ENCODE measurements at places on chromosomes 5 and 9.

GRCh38 chr5:23013395-23013998, 160.4 kb upstream of the CDH12 start:
- DNase-seq, result no peak

GRCh38 chr9:130934246-130934645, 4.8 kb downstream of the FIBCD1 start:
- no peak for DNase-seq

DNA sequence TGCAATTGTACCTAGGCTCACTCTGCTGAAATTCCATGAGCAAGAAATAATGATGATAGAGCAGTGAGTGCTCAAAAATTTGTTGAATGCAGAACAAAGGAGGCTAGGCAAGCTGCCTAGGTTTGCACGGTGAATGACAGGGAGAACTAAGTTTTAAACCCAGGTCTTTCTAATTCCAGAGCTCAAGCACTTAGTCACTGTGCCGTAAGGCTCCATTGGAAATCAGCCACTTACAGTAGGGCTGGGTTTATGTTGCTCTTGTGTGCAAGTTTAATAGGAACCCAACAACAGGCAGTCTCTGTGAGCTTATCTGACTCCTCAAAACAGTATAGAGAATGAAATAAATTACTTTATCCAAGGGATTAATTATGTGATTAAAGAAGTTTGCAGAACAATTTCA, 147.0 kb downstream of the CSNK1G3 start:
- no peak for DNase-seq

DNA sequence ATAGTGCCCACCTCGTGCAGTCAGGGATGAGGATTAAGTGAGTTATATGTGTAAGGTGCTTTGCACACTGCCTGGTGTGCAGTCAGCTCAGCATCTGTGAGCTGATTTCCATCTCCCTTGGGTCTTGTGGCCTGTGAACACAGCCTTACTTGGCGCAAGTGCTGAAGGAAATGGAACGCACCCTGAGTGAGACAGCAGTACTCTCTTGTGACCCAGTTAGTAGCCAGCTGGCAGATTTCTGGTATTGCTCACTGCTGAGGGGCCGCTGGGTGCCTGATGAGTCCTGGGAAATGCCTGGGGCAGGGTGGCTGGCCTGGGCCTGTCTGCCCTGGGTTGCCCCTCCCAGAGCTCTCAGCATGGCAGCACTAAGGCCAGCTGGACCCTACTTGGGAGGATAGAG, 90.9 kb upstream of the BOD1 start:
- DNase-seq, result no peak

- no peak for DNase-seq
Observed at GRCh38 chr5:135396459-135397055, 2.5 kb downstream of the MACROH2A1 start.

DNA sequence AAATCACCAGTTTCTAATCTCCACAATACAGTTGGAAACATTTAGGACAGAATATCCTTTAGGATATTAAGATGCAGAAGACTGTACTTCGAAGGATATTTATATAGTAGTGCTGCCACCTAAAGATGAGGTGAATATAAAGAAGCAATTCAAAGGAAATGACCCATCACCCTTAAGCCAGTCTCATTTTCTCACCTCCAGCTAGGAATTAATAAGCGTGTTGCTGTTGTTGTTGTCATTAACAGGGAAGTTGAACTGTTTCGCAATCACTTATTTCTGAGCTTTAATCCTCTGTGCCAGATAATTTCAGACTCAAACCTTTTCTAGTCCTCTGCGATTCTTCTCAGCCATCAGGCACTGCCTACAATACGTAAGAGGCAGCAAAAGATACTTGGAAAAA, 7.8 kb upstream of the PURA start:
- DNase-seq, result no peak

- DNase-seq, result no peak
Observed at GRCh38 chr9:90290716-90291485, 351.7 kb downstream of the DIRAS2 start.

- DNase-seq, result no peak
Observed at GRCh38 chr5:143328589-143329220, 74.8 kb downstream of the NR3C1 start.

DNA sequence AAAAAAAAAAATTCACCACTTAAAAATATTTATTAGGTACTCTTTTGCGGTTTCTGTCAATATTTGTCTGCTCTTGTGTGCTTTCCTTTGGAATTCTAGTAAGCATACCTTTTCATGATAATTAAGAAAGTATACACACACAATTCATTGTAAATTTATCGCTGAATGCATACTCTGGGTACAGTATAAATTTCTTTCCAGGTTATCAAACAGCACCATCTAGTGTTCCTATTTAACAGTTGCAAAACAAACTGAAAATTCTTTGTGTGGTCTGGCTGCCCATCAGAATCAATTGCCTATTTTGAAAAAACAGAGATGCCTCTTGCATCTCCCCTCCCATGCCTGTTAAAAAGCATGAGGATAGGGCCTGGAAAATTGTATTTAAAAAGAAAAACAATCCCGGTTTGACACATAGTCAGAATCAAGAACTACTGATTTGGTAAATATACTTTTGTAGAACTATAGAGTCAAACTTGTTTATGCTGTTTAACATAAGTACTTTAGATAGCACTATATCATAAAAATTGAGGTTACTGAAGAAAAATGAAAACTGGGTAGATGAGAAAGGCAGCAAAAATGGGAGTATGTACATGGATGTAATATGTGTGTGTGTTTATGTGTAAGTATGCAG, 16.2 kb downstream of the PGGT1B start:
- no peak for DNase-seq

DNA sequence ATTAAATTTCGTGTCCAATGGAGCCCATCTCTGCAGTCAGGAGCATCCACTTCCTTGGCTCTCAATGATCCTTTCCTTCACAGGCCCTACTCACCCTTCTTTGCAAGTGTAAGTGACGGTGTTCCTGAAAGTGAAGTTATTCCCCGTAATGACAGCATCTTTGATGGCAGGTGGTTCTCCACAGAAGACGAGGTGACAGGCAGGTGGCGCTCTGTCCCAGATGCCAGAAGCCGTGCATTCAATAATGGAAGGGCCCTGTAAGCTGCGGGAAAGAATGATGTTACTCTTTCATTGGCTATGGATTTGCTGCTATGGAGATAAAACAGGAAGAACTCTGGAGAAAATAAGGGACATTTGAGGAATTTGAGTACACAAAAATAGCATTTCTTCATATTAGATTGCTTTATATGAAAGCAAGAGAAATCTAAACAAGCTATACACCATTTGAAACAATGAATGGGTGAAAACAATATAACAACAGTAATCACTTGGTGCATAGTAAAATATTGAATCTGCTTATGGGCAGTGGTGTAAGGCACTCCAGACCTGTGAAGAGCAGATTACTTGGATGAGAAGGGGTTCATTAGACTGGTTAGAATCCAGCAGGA, 89.9 kb upstream of the TXNDC8 start:
- no peak for DNase-seq

- no peak for DNase-seq
Observed at GRCh38 chr9:116267021-116267420, 113.4 kb downstream of the PAPPA start.

DNA sequence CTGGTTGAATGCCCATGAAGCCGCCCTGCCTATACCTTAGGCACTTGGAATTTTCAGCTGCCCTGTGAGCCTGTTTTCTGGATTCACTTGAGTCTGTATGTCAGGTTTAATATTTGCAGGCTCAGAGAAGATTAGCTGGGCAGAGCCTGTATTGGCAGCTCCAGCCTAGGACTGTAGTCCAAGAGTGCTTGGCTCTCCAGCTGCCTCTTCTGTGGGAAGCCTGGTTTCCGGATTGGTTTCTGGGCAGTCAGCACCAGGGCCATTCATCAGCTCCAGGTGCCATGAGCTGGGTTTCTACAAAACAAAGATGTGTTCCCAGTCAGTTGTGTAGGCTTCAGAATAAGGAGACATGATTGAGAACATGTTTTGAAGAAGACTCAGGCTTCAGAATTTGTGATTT, 90.1 kb downstream of the ARHGAP26 start:
- DNase-seq, result no peak

GRCh38 chr5:80125962-80126480, 90.9 kb downstream of the THBS4 start:
- DNase-seq, result no peak

DNA sequence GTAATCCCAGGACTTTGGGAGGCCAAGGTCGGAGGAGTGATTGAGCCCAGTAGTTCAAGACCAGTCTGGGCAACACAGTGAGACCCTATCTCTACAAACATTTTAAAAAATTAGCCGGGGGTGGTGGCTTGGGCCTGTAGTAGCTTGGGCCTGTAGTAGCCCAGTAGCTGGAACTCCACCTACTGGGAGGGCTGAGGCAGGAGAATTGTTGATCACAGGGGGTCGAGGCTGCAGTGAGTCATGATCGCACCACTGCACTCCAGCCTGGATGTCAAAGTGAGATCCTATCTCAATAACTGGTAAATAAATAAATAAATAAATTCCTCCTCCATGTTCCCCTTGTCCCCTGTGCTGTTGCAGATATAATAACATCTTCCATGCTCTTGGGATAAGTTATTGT, 14.3 kb downstream of the VCAN start:
- no peak for DNase-seq

- DNase-seq, result no peak
Observed at GRCh38 chr5:149727336-149728035, 2.6 kb upstream of the PPARGC1B start.

DNA sequence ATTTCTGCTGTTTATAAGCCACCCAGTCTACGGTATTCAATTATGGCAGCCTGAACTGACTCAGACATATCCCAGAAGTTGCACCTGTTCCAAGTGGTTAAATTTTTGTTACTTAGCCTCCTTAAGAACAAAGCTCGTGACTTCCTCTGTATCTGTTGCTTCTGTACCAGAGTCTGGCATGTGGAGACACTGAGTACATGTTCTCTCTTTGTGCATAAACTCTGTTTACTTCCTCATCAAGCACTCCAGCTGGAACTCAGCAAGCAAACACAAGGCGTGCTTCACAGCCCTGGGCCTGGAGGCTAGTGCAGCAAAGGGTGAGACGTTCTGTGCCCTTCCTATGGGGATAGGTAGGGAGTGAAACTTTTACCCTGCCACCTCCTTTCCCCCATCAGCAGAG, 19.0 kb downstream of the C9orf152 start:
- no peak for DNase-seq

- DNase-seq, result no peak
Observed at GRCh38 chr5:122030251-122030650, 47.8 kb downstream of the LOX start.

DNA sequence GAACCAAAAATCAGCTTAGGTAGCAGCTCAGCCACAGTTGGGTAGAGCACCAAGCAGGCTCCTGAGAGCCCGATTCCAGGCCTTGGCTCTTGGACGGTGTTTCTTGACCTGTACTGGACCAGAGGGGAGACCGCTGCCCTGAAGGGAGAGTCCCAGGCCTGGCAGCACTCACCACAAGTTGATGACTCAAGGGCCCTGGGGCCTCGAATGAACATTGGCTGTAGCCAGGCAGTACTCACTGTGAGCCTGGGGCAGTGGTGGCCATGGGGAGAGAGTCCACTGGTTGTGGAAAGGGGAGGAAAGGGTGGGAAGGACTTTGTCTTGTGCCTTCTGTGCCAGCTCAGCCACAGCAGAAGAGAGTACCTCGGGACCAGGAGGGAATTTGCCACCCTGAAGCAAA, 166.1 kb downstream of the EDIL3 start:
- DNase-seq, result no peak

DNA sequence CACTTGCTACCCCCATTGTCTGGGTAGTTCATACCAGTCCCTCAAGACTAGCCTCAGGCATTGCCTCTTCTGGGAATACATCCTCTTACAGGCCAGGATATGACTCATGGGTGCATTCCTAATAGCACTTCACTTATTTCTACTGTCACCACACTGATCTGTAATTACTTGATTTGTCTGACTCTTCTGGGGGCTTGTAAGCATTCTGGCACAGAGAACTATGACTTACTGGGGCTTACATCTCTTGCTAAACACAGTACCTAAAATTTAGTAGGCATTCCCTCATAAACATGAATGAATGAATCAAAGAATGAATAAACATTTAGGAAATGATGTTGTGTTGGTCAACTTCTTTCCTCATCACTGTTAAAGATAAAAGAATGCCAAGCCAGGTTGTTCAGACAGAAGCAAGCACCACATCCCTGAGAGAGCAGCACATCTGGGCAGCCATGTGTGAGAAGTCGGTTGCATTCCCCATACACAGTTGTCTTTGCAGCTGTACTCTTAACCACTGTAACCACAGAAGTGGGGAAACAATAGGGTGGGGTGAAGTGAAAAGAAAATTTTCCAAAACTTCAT, 27.6 kb downstream of the IL7R start:
- DNase-seq, result no peak

GRCh38 chr5:85334-85995, 6.5 kb upstream of the PLEKHG4B start:
- no peak for DNase-seq

- DNase-seq, result no peak
Observed at GRCh38 chr9:78026947-78027346, 4.7 kb downstream of the GNAQ start.

DNA sequence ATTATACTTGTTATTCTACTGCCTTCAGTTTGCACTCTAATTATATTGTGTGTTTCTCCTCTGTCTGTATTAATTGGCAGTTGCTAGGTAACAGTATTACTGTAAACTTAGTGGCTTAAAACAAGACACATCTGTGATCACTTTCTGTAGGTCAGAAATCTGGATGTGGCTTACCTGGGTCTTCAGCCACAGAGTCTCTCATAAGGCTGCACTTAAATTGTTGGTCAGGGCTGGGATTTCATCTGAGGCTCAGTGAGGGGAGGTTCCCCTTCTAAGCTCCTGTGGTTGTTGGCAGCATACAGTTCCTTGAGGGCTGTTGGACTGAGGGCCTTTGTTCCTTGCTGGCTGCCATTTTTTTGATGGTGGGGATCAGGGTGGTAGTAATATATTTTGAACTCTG, 68.8 kb downstream of the SLC44A1 start:
- no peak for DNase-seq

DNA sequence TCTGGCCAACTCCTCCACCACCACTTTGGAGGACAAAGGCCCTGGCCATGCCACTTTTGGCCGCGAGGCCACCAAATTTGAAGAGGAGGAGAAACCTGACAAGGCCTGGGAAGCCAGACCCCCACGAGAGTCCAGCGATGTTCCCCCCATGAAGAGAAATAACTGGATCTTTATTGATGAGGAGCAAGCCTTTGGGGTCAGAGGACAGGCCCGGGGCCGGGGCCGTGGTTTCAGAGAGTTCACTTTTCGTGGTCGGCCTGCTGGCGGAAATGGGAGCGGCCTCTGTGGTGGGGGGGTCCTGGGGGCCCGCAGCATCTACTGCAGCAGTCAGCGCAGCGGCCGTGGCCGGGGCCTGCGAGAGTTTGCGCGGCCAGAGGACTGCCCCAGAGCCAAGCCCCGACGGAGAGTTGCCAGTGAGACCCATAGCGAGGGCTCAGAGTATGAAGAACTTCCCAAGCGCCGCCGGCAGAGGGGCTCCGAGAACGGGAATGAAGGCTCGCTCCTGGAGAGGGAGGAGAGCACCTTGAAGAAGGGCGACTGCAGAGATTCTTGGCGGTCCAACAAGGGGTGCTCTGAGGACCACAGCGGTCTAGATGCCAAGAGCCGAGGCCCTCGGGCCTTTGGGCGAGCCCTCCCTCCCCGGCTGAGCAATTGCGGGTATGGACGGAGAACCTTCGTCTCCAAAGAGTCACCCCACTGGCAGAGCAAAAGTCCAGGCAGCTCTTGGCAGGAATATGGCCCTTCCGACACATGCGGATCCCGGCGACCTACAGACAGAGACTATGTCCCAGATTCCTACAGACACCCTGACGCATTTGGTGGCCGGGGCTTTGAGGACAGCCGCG, 27.4 kb upstream of the POMT1 start:
- DNase-seq, result peak; percentile 8

All from activated naive CD4-positive, alpha-beta T cell treated with anti-CD3 and anti-CD28 coated beads, Interleukin-2, amount 50 U/mL, for 16 hours (primary cell).